ENCODE measurements at places on chromosomes 5 and 9. TPM values are rescaled to one million over a fixed set of nuclear protein-coding genes. Genes with fewer than 3 reads are reported as not detected.

The GHR gene
- 0.54 TPM for total RNA-seq

The PCDHB12 gene
- 0.12 TPM for total RNA-seq

The DNAJA1 gene
- 187 TPM for total RNA-seq

The ASB6 gene
- total RNA-seq = 18.1 TPM

The SLC34A3 gene
- total RNA-seq = 0.19 TPM

The CCDC183 gene
- total RNA-seq = 4.2 TPM

The GPR107 gene
- total RNA-seq = 49.8 TPM

The FAM163B gene
- total RNA-seq = not detected

All from Caco-2 (cell line).